Activated CD4-positive, alpha-beta T cell treated with anti-CD3 and anti-CD28 coated beads, Interleukin-2, amount 10 ng/mL, durations not matched to agents 24 days and 14 days (primary cell): ENCODE measurements at places on chromosomes 7 and 10. TPM values are rescaled to one million over a fixed set of nuclear protein-coding genes. Genes with fewer than 3 reads are reported as not detected.

GRCh38 chr7:92963566-92963965 is 127.2 kb upstream of the CDK6 start:
- no peak for DNase-seq

DNA sequence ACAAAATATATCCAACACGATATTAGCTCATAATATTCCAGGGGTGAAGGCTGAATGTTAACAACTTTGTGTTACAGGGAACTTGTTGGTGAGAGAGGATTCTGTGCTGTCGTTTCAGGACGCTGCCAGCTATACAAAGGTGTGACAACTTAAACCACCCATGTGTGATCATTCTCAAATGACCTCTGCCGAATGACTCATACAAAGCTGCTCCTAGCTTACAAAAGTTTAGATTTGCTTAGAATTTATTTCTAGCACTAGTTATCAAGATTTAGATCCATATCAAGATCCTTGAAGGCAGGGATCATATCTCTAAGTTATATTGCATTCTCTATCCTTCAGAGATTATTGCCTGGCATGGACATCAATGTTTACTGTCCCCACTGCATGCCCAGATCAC is 65.3 kb downstream of the COBL start:
- DNase-seq, result no peak

GNGT1 gene
- total RNA-seq, result not detected in 2 replicates

DNA sequence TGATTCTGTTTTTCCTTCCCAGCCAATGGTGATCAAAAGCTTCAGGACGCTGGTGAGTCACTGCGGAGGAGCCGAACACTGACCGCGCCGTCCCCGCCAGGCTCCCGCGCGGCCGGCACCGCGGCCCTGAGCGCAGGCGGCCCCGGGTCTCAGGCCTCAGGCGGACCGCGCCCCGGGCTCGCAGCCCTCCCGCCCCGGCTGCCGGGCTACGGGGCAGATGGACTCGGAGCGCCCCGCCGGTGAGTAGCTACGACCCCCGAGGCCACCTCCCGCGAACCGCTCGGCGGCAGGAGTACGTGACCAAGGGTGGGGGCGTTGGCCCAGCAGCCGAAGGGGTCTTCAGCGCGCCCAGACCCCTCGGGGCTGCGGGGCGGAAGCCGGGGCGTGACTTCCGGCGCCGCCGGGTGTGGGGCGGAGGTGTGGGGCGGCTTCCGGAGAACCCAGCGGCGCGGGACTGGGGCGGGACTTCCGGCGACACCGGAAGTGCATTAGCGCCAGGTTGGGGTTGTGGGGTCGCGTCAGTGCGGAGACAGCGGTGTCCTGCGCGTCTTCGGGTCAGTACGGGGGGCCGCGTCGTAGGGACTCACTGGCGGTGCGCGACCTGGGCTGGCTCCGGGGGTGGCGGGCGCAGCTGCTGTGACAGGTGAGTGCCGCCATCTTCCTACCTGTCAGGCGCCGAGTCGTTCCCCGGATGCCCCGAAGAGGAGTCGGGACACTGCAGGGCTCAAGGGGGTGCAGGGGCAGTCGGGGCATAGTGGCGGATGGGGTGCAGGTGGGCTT is at the start of gene WDR37:
Gene WDR37, plus strand, starts transcription at position 60 of the 780 bp plus-strand sequence. CDS start 15,771 bp downstream, outside the sequence.
- peak; percentile 97 for DNase-seq

- DNase-seq, result peak; percentile 77
Measured at GRCh38 chr7:116180302-116180701, 30.0 kb upstream of the TES start.

CTNNA3 gene
- total RNA-seq, result not detected in 2 replicates
